ENCODE measurements at places on chromosomes 12 and 14.
A peak's percentile ranks its signal among the peaks of the same experiment; 100 is the strongest.

GRCh38 chr14:95182379-95182778 is 25.1 kb upstream of the DICER1 start:
- no peak for DNase-seq

- peak; percentile 50 for DNase-seq
Measured at GRCh38 chr14:54881235-54881760, 21.3 kb downstream of the GCH1 start.

DNA sequence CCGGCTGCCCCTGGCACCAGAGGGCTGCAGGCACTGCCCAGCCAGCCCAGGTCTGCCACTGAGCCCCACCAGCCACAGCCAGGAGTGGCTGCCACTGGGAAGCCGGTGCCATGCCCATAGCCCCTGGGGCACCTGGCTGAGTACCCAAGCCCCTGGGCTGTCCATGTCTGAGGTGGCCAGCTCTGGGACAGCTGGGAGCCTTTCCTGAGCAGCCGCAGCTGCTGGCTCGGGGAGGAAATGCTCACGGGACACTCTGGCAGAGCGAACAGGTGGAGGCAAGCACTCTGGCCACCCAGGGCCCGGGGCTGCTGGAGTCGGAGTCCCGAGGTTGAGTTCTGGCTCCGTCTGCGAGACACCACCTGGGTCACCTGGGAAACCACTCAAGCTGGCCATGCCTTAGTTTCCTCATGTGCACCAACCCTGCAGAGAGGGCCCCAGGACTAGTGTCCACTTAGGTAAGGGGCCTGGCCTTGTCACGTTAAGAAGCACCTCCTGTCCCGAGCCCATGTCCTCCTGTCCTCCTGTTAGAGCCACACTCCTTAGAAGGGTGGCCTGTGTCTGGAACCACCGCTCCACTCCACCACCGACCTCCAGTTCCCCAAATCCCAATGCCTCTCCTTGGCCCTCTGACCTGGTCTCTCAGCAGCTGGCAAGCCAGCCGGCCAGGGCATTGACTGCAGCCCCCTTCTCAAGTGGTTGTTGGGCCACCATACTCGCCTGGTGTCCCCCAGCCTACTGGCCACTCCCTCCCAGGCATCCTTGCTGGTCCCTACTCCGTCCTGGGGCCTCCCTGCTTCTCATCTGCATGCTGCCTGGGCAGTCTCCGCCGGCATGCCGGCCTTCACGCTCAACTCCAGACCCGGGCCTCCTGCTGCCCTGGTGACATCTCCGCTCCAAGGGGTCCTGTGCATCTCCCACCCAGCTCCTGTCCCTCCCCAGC is 45.3 kb downstream of the BEGAIN start:
- DNase-seq: no peak

- no peak for DNase-seq
Measured at GRCh38 chr14:58947156-58947555, 241.3 kb upstream of the DAAM1 start.

- no peak for DNase-seq
Measured at GRCh38 chr14:82313889-82314288, 780.2 kb upstream of the SEL1L start.

DNA sequence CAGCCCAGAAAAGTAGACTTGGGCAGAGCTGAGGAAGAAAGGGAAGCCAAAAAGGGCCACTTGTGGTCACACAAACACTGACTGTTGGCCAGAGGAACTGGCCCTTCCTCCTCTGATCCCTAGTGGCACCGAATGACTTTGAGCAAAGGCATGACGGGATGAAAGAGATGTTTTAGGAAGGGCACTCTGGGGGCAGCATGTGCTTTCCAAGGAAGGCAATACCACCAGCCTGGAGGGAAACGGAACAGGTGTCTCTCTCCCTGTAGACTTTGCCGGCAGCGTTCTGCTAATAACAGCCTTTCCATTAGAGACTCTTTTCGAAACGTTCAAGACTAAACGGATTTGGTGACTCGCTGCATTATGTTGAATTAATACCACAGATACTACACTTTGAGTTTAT is 12.3 kb upstream of the FBXO21 start:
- no peak for DNase-seq

GRCh38 chr14:33780035-33780434 is 170.8 kb downstream of the EGLN3 start:
- no peak for DNase-seq

GRCh38 chr14:20546877-20547276 is 14.0 kb downstream of the RNASE9 start:
- no peak for DNase-seq

DNA sequence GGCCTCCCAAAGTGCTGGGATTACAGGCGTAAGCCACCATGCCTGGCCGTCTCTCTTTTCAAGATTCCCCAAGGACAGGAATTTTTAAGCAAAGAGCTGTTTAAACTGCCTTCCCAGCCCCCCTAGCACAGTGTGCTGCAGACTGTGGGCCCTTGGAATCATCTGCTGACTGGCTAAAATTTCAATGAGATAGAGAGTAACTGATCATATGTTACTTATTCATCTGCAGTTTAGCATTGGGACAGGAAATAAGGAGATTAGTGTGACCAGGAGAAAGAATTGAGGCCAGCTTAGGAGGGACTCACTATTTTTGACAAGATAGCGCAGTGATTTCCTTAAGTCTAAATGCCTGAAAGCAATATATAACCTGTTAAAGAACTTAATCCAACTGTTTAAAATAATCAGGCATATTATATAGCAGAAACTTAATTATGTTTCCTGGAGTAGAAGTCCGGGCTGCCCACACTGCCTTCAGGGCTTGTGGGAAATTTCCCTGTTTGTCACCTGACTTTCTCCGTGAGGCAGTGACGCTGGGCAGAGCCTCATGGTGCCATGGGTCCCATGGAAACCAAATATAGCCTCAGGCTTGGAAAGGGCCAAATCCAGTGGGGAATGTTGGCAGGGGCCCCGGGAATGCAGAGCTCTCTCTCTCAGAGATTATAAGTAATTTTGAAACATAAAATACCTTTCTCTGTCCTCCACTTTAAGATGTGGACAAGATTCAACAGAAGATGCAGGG is 22.8 kb upstream of the CEBPE start:
- no peak for DNase-seq

DNA sequence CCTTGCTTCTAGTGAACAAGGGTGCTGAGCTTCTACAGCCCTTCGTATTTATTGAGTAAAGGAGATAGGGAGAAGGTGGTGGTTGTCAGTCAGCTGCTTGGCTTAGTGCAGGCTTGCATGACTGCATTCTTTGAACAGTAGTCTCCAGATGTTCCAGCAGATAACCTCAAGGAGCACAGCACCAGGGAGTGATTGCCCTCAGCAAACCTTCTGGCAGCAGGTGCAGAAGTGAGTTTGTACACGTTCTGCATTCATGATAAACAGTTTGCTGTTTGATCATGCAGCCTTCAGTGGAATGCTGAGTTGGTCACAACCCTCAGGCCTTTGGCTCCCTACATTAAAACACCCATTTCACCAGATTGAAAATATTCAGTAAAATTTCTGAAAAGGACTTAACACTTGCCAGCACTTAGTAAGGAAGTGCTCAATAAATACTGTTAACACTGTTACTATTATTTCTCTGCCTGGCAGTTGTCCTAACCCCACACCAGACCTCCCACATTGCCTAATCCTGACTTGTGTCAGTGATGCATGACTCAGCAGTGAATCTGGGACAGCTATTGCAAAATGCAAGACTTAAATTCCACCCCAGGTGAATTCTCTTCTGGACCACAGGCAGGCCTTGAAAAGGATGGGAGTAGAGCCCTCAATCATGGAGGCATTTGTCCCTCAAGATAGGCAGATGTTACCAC is 18.9 kb upstream of the CARMIL3 start:
- DNase-seq: peak; percentile 32

- no peak for DNase-seq
Measured at GRCh38 chr14:22977684-22978486, 4.5 kb downstream of the AJUBA start.

DNA sequence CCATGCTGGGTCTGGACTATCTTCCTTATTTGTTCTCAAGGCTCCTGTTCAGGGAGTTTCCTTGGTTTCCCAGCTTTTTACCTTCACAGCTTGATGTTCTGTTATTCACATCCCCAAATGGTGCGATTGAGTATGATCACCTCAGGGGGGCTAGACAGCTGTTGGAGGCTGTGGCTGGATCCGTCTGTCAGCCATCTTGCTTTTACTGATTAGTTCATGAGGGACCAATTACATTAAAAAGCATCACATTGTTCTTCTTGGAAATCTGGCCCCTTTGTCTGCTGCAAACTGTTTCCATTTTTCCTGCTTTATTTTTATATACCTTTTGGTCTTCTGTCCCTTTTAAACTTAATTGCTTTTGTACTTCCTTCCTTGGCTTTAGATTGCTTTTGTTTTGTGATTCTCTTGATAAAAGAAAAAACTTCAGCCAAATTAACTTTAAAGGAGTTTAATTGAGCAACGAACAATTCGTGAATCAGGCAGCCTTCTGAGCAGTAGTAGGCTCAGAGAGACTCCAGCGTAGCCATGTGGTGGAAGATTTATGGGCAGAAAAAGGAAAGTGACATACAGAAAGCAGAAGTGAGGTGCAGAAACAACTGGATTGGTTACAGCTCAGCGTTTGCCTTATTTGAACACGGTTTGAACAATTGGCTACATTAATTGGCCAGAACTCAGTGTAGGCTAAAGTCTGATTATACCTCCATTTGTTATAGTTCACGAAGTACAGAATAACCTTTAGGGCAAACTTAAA is 208.7 kb downstream of the AEBP2 start:
- peak; percentile 6 for DNase-seq

DNA sequence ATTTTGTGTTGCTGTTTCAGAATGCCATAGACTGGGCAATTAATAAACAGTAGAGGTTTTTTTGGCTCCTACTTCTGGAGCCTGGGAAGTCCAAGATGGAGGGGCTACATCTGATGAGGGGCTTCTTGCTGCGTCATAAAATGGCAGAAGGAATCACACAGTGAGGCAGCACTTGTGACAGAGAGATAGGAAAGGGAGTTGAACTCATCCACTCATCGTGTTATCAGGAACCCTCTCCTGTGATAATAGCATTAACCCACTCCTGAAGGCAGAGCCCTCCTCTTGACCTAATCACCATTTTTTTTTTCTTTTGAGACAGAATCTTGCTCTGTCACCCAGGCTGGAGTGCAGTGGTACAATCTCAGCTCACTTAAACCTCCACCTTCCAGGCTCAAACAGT is 9.7 kb downstream of the TDG start:
- DNase-seq: peak; percentile 59

GRCh38 chr12:66409195-66409871 is 107.0 kb downstream of the HELB start:
- DNase-seq: peak; percentile 61

- no peak for DNase-seq
Measured at GRCh38 chr12:85036733-85037132, 582 bp downstream of the LRRIQ1 start.

DNA sequence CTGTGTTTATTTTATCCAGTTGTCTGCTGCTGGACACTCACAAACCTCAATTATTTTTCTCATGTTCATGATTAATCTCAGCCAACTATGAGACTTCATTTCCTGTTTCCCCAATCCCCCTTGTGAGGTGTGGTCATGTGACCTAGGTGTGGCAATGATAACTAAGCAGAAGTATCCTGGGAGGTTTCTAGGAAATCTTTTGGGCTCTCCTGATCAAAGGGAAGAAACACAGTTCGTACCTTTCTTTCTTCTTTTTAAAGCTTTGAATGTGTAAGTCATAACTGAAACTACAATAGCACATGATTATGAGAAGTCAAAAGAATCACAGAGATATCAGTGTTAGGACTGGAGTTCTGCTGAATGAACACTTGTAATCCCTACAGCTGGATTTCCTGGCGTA is 34.4 kb upstream of the MANSC4 start:
- no peak for DNase-seq

- no peak for DNase-seq
Measured at GRCh38 chr12:65694130-65694529, 130.2 kb upstream of the HMGA2 start.

GRCh38 chr12:84813780-84814663 is 98.6 kb downstream of the SLC6A15 start:
- no peak for DNase-seq

- DNase-seq: no peak
Measured at GRCh38 chr14:44700184-44700583, 193.1 kb upstream of the FSCB start.

- no peak for DNase-seq
Measured at GRCh38 chr14:91341334-91341733, 76.3 kb downstream of the CCDC88C start.

DNA sequence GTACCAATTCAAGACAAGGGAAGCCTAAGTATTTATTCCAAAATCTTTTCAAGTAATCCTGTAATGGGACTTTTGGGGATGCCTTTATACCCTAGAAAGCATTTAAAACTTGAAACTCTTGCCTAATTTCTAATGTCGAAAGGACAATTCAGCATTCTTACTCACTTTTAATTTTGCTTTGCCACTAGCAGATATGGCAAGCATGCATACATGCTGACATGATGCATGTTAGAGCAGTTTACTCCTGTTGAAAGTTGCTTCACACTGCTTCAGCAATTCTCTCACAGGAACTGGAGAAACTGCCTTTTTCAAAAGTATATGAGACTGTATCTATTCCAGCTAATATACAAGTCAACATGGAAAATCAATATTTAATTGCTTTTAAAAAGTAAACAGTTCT is 79.9 kb downstream of the TAOK3 start:
- no peak for DNase-seq

DNA sequence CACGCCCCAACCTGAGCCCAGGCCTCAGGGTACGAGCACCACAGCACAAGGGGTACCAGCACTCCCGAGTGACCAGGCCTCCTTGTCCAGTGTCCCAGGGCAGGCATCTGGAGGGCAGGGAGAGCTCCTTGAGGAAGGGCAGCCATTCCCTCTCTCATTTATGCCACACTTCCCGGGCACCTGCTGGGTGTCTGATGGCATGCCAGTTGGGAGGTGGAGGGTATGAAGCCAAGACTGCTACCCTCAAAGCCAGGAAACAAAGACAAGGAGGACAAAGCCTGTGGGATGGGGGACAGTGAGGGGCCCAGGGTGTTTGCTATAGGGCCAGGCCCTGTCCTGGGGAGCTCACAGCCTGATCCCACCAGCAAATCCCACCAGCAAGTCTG is 45.6 kb downstream of the CCDC88C start:
- no peak for DNase-seq

DNA sequence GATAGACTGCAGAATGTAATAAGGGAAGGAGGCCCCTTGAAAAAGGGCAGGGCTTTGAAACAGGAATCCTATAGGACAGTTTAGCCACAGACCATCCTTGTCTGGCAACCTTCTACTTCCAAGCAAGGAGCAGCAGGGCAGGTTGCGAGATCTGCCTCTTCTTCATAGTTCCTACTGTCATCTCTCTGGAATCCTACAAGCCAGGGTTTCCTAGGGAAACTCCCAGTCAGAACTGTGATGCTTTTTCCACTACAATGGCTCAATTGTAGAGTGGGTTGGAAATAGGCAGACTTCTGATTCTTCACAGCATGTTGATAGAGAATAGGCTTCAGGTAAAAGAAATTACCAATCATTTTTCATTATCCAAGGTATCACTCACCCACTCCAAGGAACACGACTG is 186.3 kb downstream of the DACT1 start:
- DNase-seq: no peak

GRCh38 chr14:73709904-73710469 is 4.2 kb downstream of the PNMA1 start:
- no peak for DNase-seq
